ENCODE measurements at places on chromosomes 12 and 14. TPM values are rescaled to one million over a fixed set of nuclear protein-coding genes. Genes with fewer than 3 reads are reported as not detected.

The OR4M1 gene
- not detected for total RNA-seq

The PLCZ1 gene
- not detected for total RNA-seq

The TMEM30B gene
- not detected for total RNA-seq

The KRT78 gene
- total RNA-seq, result 0.36 TPM

The CD69 gene
- not detected for total RNA-seq

The RTN1 gene
- total RNA-seq, result not detected

The TAS2R13 gene
- total RNA-seq, result 0.48 TPM

The LPAR5 gene
- not detected for total RNA-seq

The RILPL2 gene
- total RNA-seq, result 2.7 TPM

The MYF5 gene
- total RNA-seq, result not detected
